ENCODE measurements at places on chromosomes 4 and X.

GRCh38 chrX:65528705-65529340 is 5.8 kb downstream of the LAS1L start:
- no peaks in the 10 kb centered on the region for H3K4me1 ChIP-seq
- no peaks in the 10 kb centered on the region for H3K27me3 ChIP-seq
- H3K27ac ChIP-seq: no peak overlapping the region
- no peaks in the 10 kb centered on the region for H3K36me3 ChIP-seq
- DNase-seq: peak; percentile 38

- no peak overlapping the region for H3K27ac ChIP-seq
- DNase-seq: no peak
- H3K36me3 ChIP-seq: no peaks in the 10 kb centered on the region
- H3K4me1 ChIP-seq: no peaks in the 10 kb centered on the region
Measured at GRCh38 chrX:1261285-1261684, 7.3 kb upstream of the CSF2RA start.

DNA sequence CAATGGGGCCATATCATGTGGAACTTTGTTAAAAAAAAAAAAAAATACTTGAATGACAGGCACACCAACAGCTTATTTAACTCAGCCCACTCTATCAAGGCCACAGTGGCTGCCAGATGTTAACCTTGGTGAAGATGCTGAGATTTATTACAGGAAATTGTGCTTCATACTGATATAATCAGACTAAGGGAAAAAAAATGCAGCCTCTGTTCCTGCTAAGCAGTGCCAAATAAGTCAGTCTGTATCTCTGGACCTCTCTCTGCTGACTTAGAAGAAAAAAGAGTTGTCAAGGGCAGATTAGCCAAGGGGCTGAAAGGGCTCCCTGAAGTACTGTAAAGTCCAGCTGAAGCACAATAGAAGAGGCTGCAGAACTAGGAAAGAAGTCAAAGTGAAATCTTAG is 677.7 kb upstream of the HTR2C start:
- H3K4me3 ChIP-seq: no peak overlapping the region
- H3K27ac ChIP-seq: no peak overlapping the region
- H3K27me3 ChIP-seq: peaks cover 4% of the 10 kb centered on the region
- no peaks in the 10 kb centered on the region for H3K36me3 ChIP-seq
- DNase-seq: no peak
- H3K4me1 ChIP-seq: no peaks in the 10 kb centered on the region

DNA sequence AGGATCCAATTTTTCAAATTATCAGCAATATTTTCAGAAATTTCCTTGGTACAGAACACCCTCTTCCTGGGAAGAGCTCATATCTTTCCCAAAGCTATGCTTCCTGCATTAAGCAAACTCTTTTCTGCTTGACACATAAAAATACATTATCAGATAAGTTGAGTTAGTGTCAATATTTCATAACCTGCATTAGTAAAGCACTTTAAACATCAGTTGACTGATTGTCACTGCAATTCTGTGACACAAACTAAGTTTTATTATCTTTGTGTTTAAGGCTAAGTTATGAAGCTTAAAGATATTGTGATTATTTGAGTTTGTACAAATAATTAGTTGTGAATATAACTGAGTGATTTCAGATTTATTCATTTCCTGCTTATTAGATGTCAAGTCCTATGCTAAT is 1045.4 kb upstream of the GRID2 start:
- H3K4me3 ChIP-seq: no peak overlapping the region
- no peaks in the 10 kb centered on the region for H3K27me3 ChIP-seq
- no peak overlapping the region for H3K27ac ChIP-seq
- no peaks in the 10 kb centered on the region for H3K36me3 ChIP-seq
- no peaks in the 10 kb centered on the region for H3K4me1 ChIP-seq

GRCh38 chrX:53445977-53446376 is 11.8 kb upstream of the HSD17B10 start:
- H3K36me3 ChIP-seq: no peaks in the 10 kb centered on the region
- no peaks in the 10 kb centered on the region for H3K27me3 ChIP-seq
- DNase-seq: no peak
- H3K27ac ChIP-seq: no peak overlapping the region

- no peaks in the 10 kb centered on the region for H3K4me1 ChIP-seq
- H3K4me3 ChIP-seq: no peak overlapping the region
- no peaks in the 10 kb centered on the region for H3K27me3 ChIP-seq
Measured at GRCh38 chr4:168076989-168077725, 15.2 kb upstream of the ANXA10 start.

DNA sequence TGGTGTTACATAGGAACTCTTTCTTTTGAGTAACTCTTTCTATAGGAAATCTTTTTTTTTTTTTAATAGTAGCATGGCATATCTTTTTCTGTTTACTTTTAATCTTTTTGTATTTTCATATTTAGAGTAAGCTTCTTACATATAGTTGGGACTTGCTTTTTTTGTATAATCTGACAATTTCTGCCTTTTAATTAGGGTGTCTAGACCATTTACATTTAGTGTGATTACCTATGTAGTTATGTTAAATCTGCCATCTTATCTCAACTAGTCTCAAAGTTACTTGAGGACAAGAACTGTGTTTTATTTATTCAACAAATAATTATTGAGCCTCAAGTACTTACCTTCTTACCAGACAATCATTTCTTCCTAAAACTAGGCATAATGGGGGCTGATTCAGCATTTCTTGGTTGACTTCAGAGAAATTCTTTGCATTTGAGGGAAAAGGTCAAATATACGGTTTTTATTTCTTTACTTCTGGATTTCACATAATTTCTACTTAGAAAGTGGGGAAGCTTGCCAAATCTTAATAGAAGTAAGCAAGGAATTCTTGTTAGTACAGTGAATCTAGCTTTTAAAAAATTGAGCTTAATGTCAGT is 28.6 kb downstream of the MND1 start:
- DNase-seq: no peak
- no peaks in the 10 kb centered on the region for H3K36me3 ChIP-seq
- no peaks in the 10 kb centered on the region for H3K27me3 ChIP-seq
- H3K27ac ChIP-seq: no peak overlapping the region

DNA sequence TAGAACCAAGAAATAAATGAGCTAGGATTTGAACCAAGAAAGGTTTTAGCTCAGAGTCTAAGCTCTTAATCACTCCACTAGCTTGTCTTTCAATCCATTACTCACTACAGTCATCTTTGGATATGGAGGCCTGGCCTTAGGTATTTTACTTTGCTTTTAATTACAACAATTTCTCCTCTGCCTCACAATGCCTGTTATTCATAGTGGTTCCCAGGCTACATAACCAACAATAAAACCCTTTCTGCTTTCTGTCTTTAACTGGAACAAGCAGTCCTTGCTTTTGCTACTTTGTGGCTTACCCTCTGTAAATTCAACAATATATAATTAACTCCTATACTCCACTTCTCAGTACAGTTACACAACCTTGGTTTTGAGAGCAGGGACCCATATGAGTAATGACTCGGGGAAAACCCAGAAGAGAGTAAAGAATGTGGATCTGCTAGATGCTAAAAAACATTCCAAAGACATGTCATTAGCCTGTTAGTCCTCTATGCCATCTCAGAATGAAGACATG is 94.7 kb upstream of the NAP1L5 start:
- DNase-seq: no peak
- H3K27ac ChIP-seq: no peak overlapping the region
- no peaks in the 10 kb centered on the region for H3K36me3 ChIP-seq
- H3K4me1 ChIP-seq: no peaks in the 10 kb centered on the region
- no peak overlapping the region for H3K4me3 ChIP-seq
- H3K27me3 ChIP-seq: no peaks in the 10 kb centered on the region

DNA sequence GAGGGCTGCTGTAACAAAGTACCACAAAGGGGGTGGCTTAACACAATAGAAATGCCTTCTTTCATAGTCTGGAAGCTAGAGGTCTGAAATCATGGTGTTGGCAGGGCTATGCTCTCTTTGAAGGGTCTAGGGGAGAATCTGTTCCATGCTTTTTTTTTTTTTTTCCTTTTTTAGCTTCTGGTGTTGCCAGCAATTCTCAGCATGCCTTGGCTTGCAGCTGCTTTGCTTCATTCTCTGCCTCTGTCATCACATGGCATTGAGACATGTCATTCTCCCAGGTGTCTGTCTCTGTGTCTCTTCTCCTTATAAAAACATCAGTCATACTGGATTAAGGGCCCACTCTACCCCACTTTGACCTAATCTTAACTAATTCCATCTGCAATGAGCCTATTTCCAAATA is 78.6 kb upstream of the BOD1L1 start:
- no peaks in the 10 kb centered on the region for H3K36me3 ChIP-seq
- no peak overlapping the region for H3K4me3 ChIP-seq
- H3K27ac ChIP-seq: peak overlapping the region; percentile 10
- no peak for DNase-seq
- H3K4me1 ChIP-seq: no peaks in the 10 kb centered on the region

GRCh38 chr4:88729146-88729760 is 31.6 kb upstream of the NAP1L5 start:
- no peaks in the 10 kb centered on the region for H3K27me3 ChIP-seq
- no peak for DNase-seq
- no peak overlapping the region for H3K4me3 ChIP-seq
- no peaks in the 10 kb centered on the region for H3K36me3 ChIP-seq

DNA sequence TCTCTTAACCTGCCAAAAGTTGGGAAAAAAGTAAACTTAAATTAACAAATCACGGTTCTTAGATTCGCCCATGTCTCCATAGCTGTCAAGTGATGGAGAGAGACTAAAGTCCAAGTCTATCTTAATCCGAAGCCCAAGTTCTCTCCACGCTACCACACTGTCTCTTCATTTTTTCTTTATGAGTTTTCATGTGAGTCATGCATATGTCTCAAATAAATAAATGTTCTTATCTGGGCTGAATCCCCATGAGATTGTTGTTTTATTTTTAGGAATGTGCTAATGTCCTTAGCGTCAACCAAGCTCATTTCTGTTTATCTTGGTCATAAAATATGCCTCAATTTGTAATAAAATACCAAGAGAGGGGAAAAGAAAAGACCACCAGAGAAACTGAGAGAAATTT is 169.3 kb downstream of the RCHY1 start:
- H3K4me1 ChIP-seq: peaks cover 7% of the 10 kb centered on the region
- H3K27ac ChIP-seq: peak overlapping the region; percentile 12
- DNase-seq: no peak
- H3K27me3 ChIP-seq: no peaks in the 10 kb centered on the region
- no peak overlapping the region for H3K4me3 ChIP-seq
- H3K36me3 ChIP-seq: no peaks in the 10 kb centered on the region

- H3K36me3 ChIP-seq: no peaks in the 10 kb centered on the region
- DNase-seq: no peak
- H3K27ac ChIP-seq: no peak overlapping the region
- H3K27me3 ChIP-seq: no peaks in the 10 kb centered on the region
- H3K4me1 ChIP-seq: no peaks in the 10 kb centered on the region
- no peak overlapping the region for H3K4me3 ChIP-seq
Measured at GRCh38 chrX:1170243-1170642, 42.2 kb downstream of the CRLF2 start.

- DNase-seq: no peak
- no peaks in the 10 kb centered on the region for H3K36me3 ChIP-seq
- H3K27me3 ChIP-seq: no peaks in the 10 kb centered on the region
- H3K27ac ChIP-seq: peak overlapping the region; percentile 95
Measured at GRCh38 chr4:75514949-75515612, 808 bp downstream of the THAP6 start.

- no peak overlapping the region for H3K4me3 ChIP-seq
- H3K4me1 ChIP-seq: no peaks in the 10 kb centered on the region
- H3K36me3 ChIP-seq: no peaks in the 10 kb centered on the region
- no peak overlapping the region for H3K27ac ChIP-seq
- no peaks in the 10 kb centered on the region for H3K27me3 ChIP-seq
Measured at GRCh38 chr4:140875746-140876452, 119.7 kb upstream of the TBC1D9 start.

GRCh38 chrX:14362721-14363120 is 166.6 kb upstream of the GLRA2 start:
- H3K36me3 ChIP-seq: no peaks in the 10 kb centered on the region
- no peak overlapping the region for H3K4me3 ChIP-seq
- H3K27me3 ChIP-seq: no peaks in the 10 kb centered on the region
- DNase-seq: no peak

GRCh38 chrX:111244235-111244750 is 26.0 kb downstream of the CAPN6 start:
- H3K27me3 ChIP-seq: no peaks in the 10 kb centered on the region
- no peak for DNase-seq
- H3K4me1 ChIP-seq: no peaks in the 10 kb centered on the region
- H3K27ac ChIP-seq: no peak overlapping the region
- no peak overlapping the region for H3K4me3 ChIP-seq
